ENCODE measurements at places on chromosomes 1 and 21. TPM values are rescaled to one million over a fixed set of nuclear protein-coding genes. Genes with fewer than 3 reads are reported as not detected.
A peak's percentile ranks its signal among the peaks of the same experiment; 100 is the strongest.

- H3K36me3 ChIP-seq: no peaks in the 10 kb centered on the region
- H3K4me3 ChIP-seq: no peak overlapping the region
- DNase-seq: no peak
- no peaks in the 10 kb centered on the region for H3K27me3 ChIP-seq
- H3K4me1 ChIP-seq: no peaks in the 10 kb centered on the region
Measured at GRCh38 chr1:83764209-83764608, 234.7 kb downstream of the TTLL7 start.

DNA sequence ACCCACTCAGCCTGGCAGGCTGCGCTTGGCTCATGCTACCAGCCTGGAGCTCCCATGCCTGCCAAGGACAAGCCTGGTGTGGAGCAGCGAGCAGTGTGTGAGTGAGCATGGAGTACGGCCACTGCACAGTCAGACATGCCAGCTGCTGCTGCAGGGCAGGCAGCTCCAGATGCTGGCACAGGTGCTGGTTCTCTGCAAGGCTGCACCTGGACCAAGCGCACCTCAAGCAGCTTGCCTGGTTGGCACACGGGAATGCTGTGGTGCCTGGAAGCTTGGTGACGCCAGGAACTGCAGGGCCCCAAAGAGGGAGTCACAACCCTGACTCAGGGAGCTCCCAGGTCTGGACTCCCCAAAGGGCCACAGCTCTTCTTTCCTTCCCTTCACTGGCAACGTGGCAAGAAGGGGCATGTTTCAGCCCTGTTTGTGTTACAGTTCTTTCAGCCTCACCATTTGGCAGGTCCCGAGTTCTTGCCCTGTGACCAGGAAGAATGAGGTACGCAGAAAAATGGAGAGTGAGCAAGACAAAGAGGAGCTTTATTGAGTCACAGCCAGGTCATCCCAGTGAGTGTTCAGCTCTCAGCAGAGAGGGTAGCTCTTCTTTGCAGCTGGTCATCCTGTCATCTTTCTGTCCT is 26.1 kb downstream of the ACOT7 start:
- no peaks in the 10 kb centered on the region for H3K27me3 ChIP-seq
- no peaks in the 10 kb centered on the region for H3K36me3 ChIP-seq
- peaks cover 29% of the 10 kb centered on the region for H3K4me1 ChIP-seq
- H3K4me3 ChIP-seq: no peak overlapping the region

GRCh38 chr1:202807926-202808757 is at the start of gene KDM5B:
Gene KDM5B (minus strand): TSS chr1:202808421. CDS start chr1:202808305, 116 bp downstream.
- H3K4me3 ChIP-seq: peak within 1 kb of the TSS; percentile 73
- H3K27me3 ChIP-seq: no peaks in the 10 kb centered on the region
- no peaks in the 10 kb centered on the region for H3K36me3 ChIP-seq
- DNase-seq: peak; percentile 52

The MCOLN3 gene
- 0.50 TPM for total RNA-seq

- no peaks in the 10 kb centered on the region for H3K27me3 ChIP-seq
- H3K27ac ChIP-seq: no peak overlapping the region
- H3K4me1 ChIP-seq: peaks cover 15% of the 10 kb centered on the region
Measured at GRCh38 chr1:235940285-235940684, 73.6 kb upstream of the LYST start.

The SPOCD1 gene
- not detected for total RNA-seq

- H3K36me3 ChIP-seq: no peaks in the 10 kb centered on the region
- no peak overlapping the region for H3K4me3 ChIP-seq
- DNase-seq: no peak
- H3K4me1 ChIP-seq: no peaks in the 10 kb centered on the region
Measured at GRCh38 chr1:80534606-80535360, 1266.0 kb upstream of the ADGRL2 start.

DNA sequence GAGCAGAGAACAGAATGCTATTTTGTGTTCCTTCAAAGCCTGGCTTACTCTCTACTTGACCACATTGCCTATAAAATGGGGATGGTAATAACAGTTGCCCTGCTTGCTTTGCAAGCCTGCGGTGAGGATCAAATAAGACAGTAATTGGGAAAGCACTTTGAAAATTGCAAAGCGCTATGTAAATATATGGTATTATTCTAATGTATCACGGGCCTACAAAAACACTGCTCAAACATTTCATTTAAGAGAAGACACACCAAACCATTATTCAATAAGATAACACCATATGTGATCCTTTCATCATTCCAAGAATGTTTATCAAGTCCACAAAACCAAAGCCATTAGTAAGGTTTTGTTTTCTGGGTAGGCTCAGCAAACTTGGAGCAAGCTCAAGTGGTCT is 208.4 kb downstream of the ROR1 start:
- no peak overlapping the region for H3K4me3 ChIP-seq

DNA sequence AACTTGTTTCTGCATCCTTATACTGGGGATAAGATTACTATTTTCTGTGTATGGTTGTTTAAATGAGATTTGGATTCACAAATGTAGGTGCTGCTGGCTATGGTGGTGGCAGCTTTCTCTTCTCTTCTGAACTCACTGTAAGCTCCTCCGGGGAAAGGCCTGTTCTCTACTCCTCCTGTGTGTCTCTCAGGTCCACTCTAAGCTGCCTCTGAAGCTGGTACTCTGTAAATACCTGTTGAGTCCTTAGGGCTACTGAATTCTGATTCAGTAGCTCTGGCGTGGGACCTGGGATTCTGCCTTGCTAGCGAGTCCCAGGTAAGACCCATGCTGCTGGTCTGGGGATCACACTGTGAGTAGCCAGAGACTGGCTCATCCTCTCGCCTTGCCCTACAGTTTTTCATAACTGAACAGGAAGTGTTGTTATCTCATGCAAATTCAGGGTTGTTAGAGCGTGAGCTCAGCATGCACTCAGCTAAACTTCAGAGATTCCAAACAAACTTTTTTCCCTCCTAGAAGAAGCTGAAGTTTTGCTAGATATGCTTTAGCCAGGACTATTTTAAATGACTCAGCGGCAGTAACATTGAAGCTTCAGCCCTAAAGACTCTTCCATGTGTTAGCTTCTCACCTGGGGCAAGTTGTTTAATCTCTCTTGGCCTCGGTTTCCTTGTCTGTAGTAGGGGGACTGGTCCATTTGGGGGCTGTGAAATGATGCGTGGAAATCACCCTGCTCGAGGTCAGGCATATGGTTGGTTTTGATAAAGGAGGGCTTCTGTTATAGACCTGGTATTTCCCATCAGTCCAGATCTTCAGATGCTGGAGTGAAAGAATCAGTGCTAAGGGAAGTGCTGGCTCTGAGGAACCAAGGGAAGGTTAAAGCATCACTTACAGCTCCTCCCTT is 271.5 kb upstream of the TMEM51 start:
- H3K4me1 ChIP-seq: no peaks in the 10 kb centered on the region
- no peaks in the 10 kb centered on the region for H3K27me3 ChIP-seq
- H3K36me3 ChIP-seq: no peaks in the 10 kb centered on the region
- H3K27ac ChIP-seq: no peak overlapping the region
- DNase-seq: no peak

The LAMC2 gene
- total RNA-seq: not detected

DNA sequence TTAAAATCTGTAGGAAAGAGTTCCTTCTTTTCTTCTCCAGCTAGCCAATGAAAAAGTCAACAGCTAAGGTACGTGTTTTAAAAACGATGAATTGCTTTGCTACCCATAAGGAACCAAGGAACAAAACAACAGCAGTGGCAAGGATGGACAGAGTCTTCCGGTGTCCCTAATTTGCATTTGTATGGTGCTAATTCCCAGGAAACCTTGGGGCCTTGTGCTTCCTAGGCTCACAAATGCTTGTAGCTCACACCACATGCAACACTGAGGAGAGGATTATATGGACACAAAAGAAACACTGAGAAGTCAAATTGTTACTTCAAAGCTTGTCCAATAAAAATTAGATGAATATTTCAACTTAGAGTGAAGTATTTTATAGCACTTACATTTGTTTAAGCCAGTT is 1.8 kb upstream of the PGBD5 start:
- H3K36me3 ChIP-seq: no peaks in the 10 kb centered on the region
- no peak overlapping the region for H3K4me3 ChIP-seq
- no peaks in the 10 kb centered on the region for H3K4me1 ChIP-seq
- no peak for DNase-seq

DNA sequence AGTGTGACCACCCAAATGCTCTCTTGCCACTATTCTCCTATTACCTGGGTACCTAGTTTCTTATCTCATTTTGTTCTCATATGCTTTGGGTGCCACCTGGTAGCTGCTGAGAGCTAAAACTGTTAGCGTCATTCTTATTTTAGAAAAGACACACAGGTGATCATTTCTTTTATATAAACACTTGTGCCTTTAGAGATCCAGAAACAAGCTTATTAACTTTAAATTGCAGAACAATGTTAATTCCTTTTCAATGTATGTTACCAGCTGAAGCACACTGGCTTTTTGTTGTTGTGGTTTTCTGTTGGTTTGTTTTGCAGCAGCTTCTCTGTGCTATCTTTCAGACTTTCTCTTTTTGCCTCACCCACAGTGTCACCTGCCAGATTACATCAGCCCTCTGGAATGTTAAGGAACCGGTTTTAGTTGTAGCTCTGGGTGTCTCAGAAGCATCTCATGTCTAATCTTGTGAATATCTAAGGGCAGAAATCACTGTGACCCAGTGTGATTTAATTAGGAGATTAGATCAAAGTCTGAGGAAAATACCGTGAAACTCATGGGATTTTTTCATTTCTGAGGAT is 43.4 kb upstream of the SLC19A2 start:
- H3K27ac ChIP-seq: no peak overlapping the region
- no peaks in the 10 kb centered on the region for H3K27me3 ChIP-seq
- DNase-seq: no peak
- H3K4me1 ChIP-seq: no peaks in the 10 kb centered on the region

DNA sequence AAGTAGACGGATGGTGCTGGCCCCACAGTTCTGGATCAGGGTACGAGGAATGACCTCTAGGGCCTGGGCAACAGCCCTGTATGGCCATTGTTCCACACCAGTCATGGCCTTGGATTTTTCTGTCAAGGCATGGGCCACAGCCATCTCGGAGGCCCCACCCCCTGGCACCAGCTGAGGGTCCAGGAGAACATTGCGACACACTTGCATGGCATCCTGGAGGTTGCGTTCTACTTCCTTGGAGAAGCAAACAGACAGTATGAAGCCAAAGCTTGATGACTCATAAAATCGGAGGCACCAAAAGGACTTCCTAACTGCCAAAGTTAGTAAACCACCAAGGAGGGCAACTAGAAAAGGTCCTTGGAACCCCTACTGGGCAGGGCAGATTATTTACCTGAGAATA is 11.9 kb upstream of the VHLL start:
- H3K27ac ChIP-seq: no peak overlapping the region
- DNase-seq: no peak

The CD48 gene
- 224 TPM for total RNA-seq

DNA sequence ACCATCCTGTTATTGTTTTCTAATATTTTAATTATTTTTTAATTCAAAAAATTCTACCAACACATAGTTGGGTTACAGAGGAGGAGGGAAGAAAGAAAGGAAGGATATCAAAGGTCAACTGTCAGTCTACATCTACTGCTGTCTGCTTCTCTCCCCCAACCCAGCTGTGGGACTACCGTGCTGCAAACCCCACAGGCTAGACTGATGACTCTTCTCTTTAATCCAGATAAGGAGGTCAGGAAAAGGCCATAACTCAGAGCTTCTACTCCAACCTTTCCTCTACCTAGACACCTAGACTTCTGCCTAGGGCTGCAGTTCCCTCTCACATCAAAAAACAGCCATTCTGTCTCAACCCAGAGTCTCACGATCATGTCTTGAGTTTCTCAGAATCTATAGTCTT is 124.2 kb upstream of the ETV3 start:
- H3K4me3 ChIP-seq: no peak overlapping the region
- no peak overlapping the region for H3K27ac ChIP-seq
- no peak for DNase-seq
- H3K4me1 ChIP-seq: no peaks in the 10 kb centered on the region

GRCh38 chr1:230149751-230150584 is 82.9 kb downstream of the GALNT2 start:
- no peaks in the 10 kb centered on the region for H3K36me3 ChIP-seq
- H3K4me3 ChIP-seq: no peak overlapping the region
- H3K27ac ChIP-seq: peak overlapping the region; percentile 15
- no peaks in the 10 kb centered on the region for H3K27me3 ChIP-seq

The GLIS1 gene
- total RNA-seq: not detected

The AUNIP gene
- total RNA-seq: 7.3 TPM
